K562 (cell line): ENCODE measurements at places on chromosomes 11 and 22.

DNA sequence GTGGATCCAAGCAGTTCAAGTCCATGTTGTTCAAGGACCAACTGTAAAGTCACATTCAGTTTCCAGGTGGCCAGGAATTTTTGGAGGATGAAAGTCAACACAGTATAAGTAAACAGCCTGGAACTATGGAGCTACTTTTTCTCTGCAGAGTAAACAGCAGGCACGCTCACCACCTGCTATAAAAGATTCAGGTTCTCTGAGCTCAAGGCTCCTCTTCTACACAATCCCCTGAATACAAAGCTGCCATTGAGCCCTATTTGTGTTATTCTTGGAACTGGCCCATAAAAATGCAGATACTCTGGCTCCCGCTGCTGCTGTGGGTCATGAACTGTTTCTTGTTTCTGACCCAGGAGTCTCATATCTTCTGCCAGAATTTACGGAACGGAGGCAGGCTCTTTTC is 56.9 kb upstream of the PRR5 start:
- peaks cover 34% of the 10 kb centered on the region for H3K27me3 ChIP-seq
- H3K4me1 ChIP-seq, result no peaks in the 10 kb centered on the region
- no peak overlapping the region for H3K27ac ChIP-seq
- no peak for DNase-seq

GRCh38 chr11:62928011-62928410 is 6.8 kb upstream of the CHRM1 start:
- no peaks in the 10 kb centered on the region for H3K36me3 ChIP-seq
- H3K4me1 ChIP-seq, result peaks cover 25% of the 10 kb centered on the region
- no peak overlapping the region for H3K4me3 ChIP-seq

GRCh38 chr11:40825201-40825834 is 634.1 kb downstream of the LRRC4C start:
- H3K27me3 ChIP-seq, result no peaks in the 10 kb centered on the region
- no peaks in the 10 kb centered on the region for H3K36me3 ChIP-seq
- no peak for DNase-seq
- no peak overlapping the region for H3K27ac ChIP-seq

- peaks cover 3% of the 10 kb centered on the region; the same call in 1 of the 3 replicates for H3K36me3 ChIP-seq
- peaks cover 3% of the 10 kb centered on the region; the same call in 2 of the 3 replicates for H3K4me1 ChIP-seq
- peak overlapping the region; percentile 70 for H3K4me3 ChIP-seq
- no peak for DNase-seq
- no peaks in the 10 kb centered on the region for H3K27me3 ChIP-seq
Measured at GRCh38 chr11:66510990-66511339, 530 bp downstream of the BBS1 start.

GRCh38 chr11:71459076-71459766 is 6.2 kb downstream of the NADSYN1 start:
- no peak overlapping the region for H3K4me3 ChIP-seq
- no peaks in the 10 kb centered on the region for H3K4me1 ChIP-seq
- no peaks in the 10 kb centered on the region for H3K27me3 ChIP-seq
- no peak overlapping the region for H3K27ac ChIP-seq

GRCh38 chr22:37290737-37291136 is 8.4 kb downstream of the CYTH4 start:
- peaks cover 24% of the 10 kb centered on the region for H3K27me3 ChIP-seq
- H3K36me3 ChIP-seq, result no peaks in the 10 kb centered on the region
- no peak overlapping the region for H3K4me3 ChIP-seq

- no peak overlapping the region for H3K4me3 ChIP-seq
- no peak overlapping the region for H3K27ac ChIP-seq
- DNase-seq, result no peak
- no peaks in the 10 kb centered on the region for H3K36me3 ChIP-seq
- H3K27me3 ChIP-seq, result peaks cover 59% of the 10 kb centered on the region
Measured at GRCh38 chr11:116503216-116504160, 269.3 kb downstream of the BUD13 start.

- H3K36me3 ChIP-seq, result no peaks in the 10 kb centered on the region
- H3K27ac ChIP-seq, result no peak overlapping the region
- no peaks in the 10 kb centered on the region for H3K27me3 ChIP-seq
- no peak for DNase-seq
- H3K4me1 ChIP-seq, result no peaks in the 10 kb centered on the region
- H3K4me3 ChIP-seq, result no peak overlapping the region
Measured at GRCh38 chr11:14067686-14068085, 105.2 kb downstream of the SPON1 start.
